ENCODE measurements at places on chromosomes 6 and 20.
A peak's percentile ranks its signal among the peaks of the same experiment; 100 is the strongest.

DNA sequence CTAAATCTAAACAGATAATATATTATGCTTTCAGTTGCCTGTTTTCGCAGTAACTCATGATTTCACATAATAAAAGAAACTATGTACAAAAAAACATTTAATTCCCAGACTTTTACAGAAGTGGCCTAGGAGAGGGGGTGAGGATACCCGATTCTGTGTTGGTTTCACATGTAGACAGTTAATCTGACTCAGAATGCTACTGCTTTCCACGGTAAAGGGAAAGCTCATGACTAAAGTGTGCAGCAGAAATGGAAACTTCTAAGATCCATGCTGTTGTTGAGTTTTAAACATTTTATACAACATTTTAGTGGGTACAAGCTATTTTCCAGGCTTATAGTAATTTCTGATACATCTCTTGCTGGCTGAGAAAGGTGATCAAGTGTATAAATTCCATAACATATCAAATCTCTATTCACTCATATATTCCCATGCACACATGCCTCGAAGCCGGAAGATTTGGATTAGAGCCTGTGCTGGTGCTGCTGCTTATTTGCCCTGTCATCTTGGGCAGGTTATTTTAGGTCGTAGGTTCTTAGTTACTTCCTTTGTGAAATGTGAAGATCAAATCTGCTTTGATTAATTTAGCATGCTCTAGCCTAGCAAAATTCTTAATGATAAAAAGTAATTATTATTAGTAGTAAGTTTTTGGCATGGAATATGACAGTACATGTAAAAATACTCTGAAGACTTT is 896.7 kb upstream of the MAP3K7 start:
- DNase-seq = no peak

DNA sequence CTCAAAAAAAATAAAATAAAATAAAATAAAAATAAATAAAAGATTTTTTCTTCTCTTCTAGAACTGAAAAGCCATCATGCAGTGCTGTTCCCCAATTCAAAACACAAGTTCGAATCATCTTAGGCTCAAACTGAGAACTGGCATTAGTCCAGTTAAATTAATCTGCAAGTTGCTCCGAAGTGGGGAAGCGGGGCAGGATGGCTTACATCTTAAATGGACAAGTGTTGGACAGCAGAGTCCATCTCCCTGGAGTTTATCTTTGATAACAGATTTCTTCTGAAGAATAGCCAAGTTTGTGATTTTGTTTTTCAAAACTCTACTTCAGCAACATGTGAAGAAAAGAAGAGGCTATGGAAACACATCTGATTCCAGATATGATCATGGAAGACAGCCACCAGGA is 111.3 kb upstream of the ASF1A start:
- no peak for DNase-seq

GRCh38 chr20:50113420-50114224 is 672 bp upstream of the UBE2V1 start:
- DNase-seq = no peak

GRCh38 chr6:144334150-144334708 is 49.1 kb downstream of the UTRN start:
- peak; percentile 55 for DNase-seq

DNA sequence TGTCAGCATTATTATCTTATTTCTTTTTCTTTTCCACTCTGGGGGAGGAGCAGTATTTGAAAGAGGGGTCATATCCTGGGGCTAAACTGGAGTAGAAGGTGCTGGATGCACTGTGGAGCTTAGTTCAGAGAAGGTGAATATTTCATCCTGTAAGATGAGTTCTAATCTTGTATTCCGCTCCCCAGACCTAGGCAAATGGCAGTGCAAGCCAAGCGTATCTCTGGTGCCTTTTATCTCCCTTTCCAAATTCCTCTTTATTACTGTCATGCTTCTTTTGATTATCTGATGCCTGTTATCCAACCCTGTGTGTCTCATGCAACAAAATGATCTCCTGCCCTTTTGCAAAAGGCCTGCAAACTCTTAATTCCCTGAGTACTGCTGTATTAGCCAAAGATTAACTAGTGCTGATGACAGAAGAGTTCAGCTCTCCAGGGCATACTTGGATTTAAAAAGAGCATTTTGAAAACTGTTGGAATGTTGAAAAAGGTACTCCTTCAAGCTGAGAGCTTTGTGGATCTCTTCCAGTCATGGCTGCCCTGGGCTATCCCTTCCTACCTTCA is 138.0 kb downstream of the CARMIL1 start:
- no peak for DNase-seq

DNA sequence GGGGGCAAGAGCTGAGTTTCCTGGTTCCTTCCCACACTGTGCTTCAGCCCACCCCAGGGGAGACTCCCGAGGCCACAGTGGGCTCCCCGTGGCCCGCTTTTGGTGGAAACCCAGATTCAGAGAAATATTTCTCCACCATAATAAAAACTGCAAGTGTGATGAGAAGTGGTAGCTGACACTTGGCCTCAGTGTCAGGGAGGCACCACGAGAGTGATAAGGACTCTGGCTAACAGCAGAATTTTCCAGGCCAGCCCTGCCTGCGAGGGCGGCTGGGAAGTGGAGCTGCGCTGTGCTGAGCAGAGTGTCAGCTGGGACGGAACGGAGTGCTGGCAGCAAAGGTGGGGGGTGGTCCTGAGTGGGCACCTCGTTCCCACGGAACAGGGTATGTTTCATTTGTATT is 22.5 kb downstream of the SPATA2 start:
- no peak for DNase-seq

DNA sequence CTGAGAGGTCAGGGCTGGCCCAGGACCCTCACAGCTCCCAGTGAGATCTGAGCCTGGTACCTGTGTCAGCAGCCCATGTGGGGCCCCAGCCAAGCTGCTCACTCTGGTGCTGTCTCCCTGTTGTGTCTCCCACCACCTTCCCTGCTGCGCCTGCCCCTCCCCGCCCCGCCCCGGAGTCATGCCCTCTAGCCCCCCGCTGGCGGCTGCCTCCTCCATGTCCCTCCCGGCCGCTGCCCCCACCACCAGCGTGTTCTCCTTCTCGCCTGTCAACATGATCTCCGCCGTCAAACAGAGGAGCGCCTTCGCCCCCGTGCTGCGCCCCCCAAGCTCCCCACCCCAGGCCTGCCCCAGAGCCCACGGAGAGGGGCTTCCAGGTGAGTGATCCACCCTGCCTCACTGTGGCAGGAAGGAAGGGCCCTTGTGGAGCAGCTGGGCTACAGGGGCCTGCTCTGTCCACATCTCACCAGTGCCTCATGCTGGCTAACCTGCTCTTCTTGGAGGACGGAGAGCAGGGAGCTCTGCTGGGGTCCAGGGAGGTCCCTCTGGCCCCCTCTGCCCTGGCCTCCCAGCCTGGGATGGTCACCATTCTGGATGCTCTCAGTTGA is 44.9 kb downstream of the CPXM1 start:
- no peak for DNase-seq

DNA sequence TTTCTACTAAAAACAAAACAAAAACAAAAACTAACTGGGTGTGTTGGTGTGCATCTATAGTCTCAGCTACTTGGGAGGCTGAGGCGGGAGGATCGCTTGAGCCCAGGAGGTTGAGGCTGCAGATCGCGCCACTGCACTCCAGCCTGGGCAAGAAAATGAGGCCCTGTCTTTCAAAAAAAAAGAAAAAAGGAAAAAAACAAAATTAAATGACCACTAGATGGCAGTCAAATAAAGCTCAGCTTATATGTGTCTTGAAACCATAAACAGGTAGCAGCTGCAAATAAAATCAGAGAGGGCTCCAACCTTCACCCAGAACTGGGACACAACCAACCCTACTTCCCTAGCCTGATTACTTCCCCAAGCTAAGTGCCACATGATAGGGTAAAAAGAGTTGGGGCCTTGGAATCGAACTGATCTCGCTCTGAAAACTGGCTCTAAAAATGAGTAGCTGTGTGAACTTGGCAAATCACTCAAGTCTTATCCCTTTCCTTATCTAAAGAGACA is 67.1 kb upstream of the ADGRF4 start:
- peak; percentile 49 for DNase-seq

- no peak for DNase-seq
Measured at GRCh38 chr20:11511821-11512220, 405.9 kb upstream of the BTBD3 start.

Data from activated CD4-positive, alpha-beta T cell treated with anti-CD3 and anti-CD28 coated beads, Interleukin-2, Interleukin-4, amounts not matched to agents 100 ng/mL and 50 ng/mL, durations not matched to agents 16 hours and 8 hours (primary cell).